Astrocyte (in vitro differentiated cells and primary cell): ENCODE measurements at places on chromosomes 3 and 15. TPM values are rescaled to one million over a fixed set of nuclear protein-coding genes. Genes with fewer than 3 reads are reported as not detected.

DNA sequence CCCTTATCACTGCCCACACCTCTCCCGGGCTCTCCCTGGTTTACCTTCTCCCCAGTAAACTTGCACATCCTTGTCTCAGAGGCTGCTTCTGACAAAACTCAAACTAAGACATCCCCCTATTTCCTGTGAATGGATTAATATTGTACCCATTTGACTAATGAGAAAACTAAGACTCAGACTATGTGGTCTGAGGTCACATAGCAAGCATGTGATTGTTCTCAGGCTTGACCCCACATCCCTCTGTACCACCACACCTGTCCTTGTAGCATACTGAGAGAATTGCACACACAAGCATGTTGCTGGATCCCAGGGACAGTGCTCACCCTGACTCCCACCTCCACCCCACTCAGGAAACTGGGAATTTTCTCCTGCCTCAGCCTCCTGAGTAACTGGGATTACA, 90.7 kb upstream of the HES1 start:
- H3K27ac ChIP-seq = no peak overlapping the region
- H3K4me3 ChIP-seq = no peak overlapping the region
- H3K27me3 ChIP-seq = no peaks in the 10 kb centered on the region
- H3K4me1 ChIP-seq = peaks cover 29% of the 10 kb centered on the region

Gene TRIM71
- 10.9 and 17.2 TPM in 2 replicates for total RNA-seq

- no peak for DNase-seq
- H3K27ac ChIP-seq = no peak overlapping the region
- no peaks in the 10 kb centered on the region for H3K27me3 ChIP-seq
- no peaks in the 10 kb centered on the region for H3K4me1 ChIP-seq
- no peak overlapping the region for H3K4me3 ChIP-seq
- peaks cover 4% of the 10 kb centered on the region for H3K36me3 ChIP-seq
Measured at GRCh38 chr3:48410205-48411040, 19.5 kb downstream of the PLXNB1 start.

Gene TTLL13
- 0.14 TPM in 1 of 2 replicates, not detected in the other for total RNA-seq

GRCh38 chr3:46764206-46764605, 46.5 kb upstream of the PRSS50 start:
- no peak overlapping the region for H3K4me3 ChIP-seq
- H3K27me3 ChIP-seq = no peaks in the 10 kb centered on the region
- DNase-seq = no peak

Gene DMXL2
- total RNA-seq = 17.8 and 19.0 TPM in 2 replicates

DNA sequence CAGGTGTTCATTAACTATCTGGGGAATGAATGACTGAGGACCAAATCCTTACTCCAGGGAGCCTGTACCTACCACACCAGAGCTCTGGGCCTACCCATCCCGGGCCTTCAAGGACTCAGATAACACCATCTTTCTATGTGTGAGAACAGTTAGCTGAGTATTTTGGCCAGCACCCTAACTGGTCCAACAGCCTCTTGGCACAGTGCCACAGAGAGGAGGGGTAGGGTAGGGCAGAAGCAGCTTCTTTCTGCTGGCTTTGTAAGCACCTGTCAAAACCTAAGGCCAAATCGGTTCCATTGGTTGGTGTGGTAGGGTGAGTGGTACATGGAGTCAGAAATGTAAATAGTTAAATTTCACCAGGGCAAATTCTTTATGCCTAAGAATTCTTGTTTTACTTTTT, 26.7 kb downstream of the ISL2 start:
- no peaks in the 10 kb centered on the region for H3K4me1 ChIP-seq
- H3K4me3 ChIP-seq = no peak overlapping the region
- no peak for DNase-seq
- H3K27ac ChIP-seq = no peak overlapping the region
- no peaks in the 10 kb centered on the region for H3K36me3 ChIP-seq

- no peak for DNase-seq
- no peak overlapping the region for H3K4me3 ChIP-seq
- no peaks in the 10 kb centered on the region for H3K27me3 ChIP-seq
- no peaks in the 10 kb centered on the region for H3K4me1 ChIP-seq
- no peak overlapping the region for H3K27ac ChIP-seq
Measured at GRCh38 chr15:31925541-31925940, 104.8 kb upstream of the CHRNA7 start.

DNA sequence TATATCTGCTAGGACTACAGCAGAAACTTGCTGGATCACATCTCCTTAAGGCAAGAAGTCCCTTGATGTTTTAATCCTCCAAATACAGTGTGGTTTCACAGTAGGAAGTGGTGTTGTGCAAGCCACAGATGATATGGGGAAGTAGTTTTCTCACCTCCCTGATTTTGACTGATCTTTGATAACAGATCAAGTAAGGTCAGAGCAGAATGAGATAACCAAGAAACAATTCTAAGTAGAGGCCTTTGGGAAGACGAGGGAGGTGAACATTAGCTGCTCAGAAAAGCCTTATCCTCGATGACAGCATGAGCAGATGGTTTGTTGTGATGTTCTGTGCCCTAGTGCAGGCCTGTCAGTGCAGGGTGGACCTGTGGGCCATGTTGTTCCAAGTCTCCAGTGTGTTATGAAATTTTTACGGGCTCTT, 61.3 kb downstream of the RIOX2 start:
- H3K4me3 ChIP-seq = no peak overlapping the region
- no peak for DNase-seq
- H3K27ac ChIP-seq = no peak overlapping the region
- no peaks in the 10 kb centered on the region for H3K27me3 ChIP-seq
